ENCODE measurements at places on chromosomes 6 and 20.

- DNase-seq = no peak
These were observed 189.4 kb downstream of the SLC16A10 start for GRCh38 chr6:111276736-111277135.

DNA sequence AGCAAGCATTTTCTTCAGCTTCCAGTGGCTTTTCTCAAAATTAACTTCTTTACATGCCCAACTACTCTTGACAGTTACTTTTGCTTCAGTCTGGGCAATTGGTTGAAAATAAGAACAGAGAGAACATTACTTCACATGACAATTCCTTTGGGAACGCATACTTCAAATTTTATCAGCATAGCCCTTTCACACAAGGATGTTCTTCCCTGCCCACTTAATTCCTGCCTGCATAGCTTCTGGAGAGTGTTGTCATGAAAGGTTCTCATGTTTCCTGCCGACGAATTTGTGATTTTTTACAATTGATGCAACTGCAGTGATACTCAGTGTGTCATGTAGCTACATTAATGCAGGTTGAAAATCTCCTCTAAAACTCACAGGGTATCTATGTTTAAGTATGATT, 22.0 kb upstream of the SNRNP48 start:
- no peak for DNase-seq

GRCh38 chr6:8658416-8658815, 223.1 kb upstream of the SLC35B3 start:
- DNase-seq = no peak

DNA sequence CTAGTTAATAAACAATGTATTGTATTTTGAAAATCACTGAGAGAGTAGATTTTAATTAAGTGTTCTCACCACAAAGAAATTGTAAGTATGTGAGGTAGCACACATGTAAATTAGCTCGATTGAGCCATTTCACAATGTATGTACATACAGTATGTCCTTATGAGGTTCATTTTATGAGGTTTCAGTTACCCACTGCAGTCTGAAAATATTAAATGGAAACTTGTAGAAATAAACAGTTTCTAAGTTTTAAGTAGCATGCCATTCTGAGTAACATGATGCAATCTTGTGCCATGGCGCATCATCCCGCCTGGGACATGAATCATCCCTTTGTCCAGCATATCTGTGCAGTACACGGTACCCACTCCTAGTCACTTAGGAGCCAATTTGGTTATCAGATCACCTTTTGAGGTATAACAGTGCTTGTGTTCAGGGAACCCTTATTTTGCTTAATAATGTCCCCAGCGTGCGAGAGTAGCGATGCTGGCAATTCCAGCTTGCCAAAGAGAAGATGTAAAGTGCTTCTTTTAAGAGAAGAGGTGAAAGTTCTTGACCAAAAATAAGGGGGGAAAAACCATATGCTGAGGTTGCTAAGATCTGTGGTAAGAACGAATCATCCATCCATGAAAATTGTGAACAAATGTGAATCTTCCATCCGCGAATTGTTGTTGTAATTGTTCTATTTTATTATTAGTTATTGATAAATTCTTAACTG, 64.7 kb downstream of the KCNS1 start:
- DNase-seq = peak; percentile 55

DNA sequence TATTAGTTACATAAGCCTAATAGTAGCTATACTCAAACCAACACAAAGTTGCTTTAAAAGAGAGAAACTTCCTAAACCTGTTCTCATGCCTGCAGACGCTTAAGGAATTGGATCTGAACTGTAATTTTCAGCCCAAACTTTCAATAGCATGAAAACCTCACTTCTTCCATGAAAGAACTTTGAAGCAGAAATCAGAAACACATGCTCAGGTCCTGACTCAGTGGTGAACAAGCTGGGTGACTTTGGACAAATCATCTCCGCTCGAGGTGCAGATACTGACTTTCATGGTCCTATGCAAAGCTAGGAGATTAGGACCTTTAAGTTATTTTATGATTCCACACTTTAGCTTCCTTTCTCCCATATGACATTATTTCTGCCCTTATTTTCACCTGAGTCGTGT, 36.5 kb downstream of the NOX3 start:
- DNase-seq = no peak

GRCh38 chr6:52363228-52363867, 1.4 kb downstream of the PAQR8 start:
- no peak for DNase-seq

DNA sequence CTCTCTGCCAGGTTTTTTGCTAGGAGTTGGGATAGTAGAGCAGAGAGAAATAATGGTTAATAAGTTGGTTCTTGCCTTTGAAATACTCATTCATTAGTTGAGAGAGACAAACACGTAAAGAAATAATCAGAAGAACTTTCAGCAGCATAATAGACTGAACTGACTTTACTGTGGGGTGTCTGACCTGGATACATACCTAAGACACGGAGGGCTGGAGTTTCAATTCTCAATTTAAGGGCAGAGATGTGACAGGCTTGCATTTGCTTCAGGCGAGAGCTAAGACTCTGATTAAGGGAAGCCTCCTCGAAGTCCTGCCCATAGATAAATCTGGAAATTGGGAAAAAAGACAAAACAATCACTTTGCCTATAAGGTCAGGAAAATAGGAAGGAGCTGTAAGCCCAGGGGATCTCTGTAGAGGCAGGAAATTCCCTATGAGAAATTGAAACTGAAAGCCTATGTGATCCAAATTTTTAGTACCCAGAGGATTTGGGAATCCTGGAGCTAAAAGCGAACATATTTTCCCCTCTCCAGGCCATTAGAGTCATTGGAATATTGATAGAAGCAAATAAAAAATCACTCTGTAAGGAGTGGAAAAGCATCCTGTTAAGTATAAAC, 276.8 kb downstream of the PHACTR1 start:
- no peak for DNase-seq

DNA sequence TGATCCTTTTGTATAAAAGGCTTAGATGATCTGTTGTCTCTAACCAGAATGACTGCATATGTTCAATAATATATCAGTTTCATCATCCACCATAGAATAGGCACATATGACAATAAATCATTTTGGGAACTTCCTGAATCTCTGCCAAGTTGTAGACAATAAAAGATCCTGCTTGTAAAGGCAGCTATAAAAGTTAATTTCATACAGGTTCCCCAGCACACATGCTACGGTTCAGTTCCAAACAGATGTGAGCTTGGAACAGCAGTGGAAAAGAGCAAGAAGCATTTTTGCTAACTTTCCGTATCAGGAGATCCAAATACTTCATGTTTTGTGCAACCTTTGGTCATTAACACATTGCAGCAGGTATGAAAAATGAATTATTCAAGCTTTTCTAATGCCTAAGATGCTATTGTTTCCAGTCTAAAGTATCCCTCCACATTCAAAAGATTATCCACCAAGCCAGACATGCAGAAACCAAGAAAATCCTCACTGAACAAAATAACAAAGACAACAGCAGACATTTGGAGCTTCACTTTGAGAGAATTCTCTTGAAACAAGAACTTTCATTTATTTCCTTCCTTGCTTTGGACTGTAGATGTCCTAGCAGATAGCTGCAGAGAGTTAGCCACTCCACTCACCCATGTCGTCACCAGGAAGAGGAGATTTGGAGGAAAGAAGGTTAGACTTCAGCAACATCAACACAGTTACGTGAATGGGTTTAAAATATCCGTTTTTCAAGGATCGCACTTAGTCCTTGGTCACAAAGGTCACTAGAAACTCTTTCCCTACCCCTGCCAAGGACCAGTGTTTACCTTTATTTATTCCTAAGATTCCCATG, 453.5 kb upstream of the JARID2 start:
- no peak for DNase-seq

DNA sequence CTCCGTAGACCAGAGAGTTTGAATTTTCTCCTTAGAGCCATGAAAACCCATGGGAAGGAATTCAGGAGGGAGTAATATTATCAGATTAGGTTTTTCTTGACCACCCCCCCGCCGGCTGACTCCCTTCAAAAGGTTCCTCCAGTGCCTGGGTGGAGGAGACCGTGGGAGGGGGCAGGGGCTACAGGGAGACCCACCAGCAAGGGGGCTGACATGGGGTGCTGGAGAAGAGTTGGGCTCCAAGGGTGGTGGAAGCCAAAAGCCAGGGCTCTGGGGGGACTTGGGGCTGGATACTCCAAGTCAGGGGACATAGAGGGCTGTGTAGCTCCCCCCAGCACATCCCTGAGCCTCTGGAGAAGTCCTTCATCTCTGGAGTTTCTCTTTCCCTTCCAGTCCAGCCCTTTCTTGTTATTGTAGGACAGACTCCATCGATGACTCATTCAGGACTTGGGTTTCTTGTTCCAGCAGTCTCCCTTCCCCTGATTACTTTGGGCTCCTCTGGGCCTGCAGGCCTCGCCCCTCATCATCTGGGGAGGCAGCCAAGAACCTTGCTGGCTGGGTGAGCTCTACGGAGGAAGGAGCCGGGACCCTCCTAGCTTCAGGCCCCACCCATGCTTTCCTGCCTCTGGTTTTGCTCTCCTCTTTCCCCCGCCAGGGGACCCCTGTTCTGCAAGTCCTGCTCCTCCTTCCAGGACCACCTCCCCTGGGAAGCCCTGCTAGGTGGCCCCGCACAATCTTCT, 10.5 kb upstream of the KIAA1755 start:
- peak; percentile 90 for DNase-seq

DNA sequence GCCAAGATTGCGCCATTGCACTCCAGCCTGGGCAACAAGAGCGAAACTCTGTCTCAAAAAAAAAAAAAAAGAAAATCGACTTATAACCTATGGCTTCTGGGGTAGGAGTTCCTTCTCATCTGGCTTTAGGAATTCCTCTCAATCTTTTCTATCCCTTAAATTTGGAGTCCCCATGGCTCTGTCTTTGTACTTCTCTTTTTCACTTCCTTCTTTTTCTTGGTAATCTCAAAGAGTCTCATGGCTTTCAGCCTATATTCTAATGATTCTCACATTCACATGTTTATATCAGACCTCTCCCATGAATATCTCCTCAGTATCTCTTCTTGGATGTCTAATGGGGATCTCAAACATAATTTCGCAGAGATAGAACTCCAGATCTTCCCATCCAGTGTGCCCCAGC, 42.8 kb upstream of the RALGAPA2 start:
- no peak for DNase-seq

GRCh38 chr20:11813106-11813890, 104.4 kb upstream of the BTBD3 start:
- no peak for DNase-seq

GRCh38 chr6:44649365-44650025, 262.0 kb downstream of the CDC5L start:
- no peak for DNase-seq

DNA sequence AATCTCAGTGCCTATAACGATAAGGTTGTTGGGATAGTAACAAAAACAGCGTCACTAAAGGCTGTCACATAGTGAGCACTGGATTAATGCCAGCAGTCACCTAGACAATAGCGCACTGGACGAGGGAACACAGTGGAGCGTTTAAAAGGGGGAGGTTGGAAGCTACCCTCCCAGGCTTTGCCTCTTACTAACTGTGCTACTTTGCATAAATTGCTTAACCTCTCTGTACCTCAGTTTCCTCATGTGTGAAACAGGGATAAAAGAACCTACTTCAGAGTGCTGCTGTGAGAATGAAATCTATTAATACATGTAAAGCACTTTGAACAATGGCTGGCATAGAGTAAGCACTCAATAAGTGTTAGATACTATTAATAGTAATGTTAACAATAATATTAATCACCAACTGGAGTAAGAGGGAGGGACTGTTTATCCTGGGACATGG, 10.5 kb downstream of the BCL2L1 start:
- no peak for DNase-seq

DNA sequence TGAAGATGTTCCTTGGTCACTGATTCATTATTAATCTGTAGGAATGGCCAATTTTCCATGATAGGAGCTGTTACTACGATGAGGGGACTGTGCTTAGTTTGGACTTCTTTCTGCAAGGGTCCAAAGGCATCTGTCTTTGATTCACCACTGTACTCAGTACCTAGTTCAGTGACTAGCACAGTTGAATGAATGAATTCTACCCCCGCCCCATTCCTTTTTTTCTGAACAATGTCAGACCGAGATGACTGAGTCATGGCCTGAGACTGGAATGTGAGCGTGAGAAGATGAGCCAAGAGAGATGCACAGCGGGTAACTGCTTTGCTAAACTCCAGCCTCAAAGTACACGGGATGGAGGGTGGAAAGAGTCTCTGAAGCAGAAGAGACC, 419 bp upstream of the SNHG17 start:
- DNase-seq = peak; percentile 70

DNA sequence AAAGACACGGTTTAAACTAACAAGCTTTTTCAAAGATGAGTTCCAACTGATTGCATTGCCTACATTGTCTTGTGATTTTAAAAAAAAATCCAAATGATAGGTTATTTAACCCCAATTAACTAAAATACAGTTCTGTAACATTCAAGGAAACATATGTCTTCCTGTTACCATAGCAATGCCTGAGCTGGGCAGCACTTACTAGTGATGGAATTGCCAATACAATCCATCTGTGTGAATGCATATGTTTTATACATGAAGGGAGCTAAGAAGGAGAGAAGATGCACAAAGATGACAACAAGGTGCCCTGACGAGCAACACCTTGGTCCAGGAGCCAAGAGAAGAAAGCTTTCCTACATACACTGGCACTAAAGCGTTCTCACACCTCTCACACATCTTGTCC, 68.7 kb downstream of the POPDC3 start:
- DNase-seq = no peak

DNA sequence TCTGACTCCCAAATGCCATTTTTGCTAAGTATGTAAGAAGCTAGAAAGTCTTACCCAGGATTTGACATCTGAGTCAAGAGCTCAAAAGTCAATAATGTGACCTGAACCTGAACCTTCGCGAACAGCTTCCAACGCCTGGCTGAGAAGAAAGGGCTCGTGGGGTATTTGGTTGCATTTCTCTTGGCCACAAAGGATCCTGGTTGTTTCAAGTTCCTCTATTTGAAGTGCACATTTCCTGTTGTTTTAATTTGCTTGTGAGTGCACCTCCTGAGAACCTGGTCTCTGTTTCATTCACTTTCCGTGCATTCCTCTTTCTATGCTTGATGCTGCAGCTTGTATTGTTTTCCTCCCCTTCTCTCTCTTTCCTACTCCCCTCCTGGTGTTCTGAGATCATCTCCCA, 212.5 kb downstream of the FOXA2 start:
- no peak for DNase-seq

GRCh38 chr6:551405-551804, 105.5 kb downstream of the HUS1B start:
- no peak for DNase-seq

DNA sequence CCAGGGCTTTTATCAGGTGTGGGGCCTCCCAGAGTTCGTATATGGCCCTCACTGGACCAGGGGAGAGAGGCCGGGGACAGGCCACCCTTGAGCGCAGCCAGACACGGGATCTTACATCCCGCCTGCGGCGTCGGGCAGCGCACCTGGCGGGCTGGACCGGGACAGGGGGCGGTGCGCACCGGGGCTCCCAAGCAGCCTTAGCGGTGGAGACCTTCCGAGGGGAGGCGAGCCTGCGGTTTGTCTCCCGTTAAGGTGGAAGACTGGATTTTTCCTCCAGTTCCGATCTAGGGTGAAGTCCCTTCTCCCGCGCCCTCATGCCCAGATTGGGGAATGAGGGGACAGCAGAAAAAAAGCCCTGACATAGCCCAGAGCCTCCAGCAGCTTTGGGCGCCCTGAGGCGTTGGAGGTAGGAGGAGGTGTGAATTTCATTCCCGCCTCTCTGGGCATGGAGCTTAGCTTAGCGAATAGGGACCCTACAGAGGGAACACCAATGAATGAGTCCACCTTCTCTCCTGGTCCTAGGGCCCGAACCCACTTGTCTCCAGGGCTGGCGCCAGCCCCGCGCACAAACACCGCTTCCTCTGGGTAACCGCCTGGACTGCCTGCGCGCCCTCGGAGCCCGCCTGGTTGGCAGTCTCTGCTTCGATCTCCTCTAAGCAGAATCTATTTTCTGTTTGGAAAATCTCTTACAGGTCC, 6.7 kb upstream of the LAMP5 start:
- no peak for DNase-seq

GRCh38 chr20:6468423-6469116, 298.9 kb upstream of the BMP2 start:
- DNase-seq = no peak

Data from NCI-H226 (cell line).